ENCODE measurements at places on chromosomes 3 and 15. TPM values are rescaled to one million over a fixed set of nuclear protein-coding genes. Genes with fewer than 3 reads are reported as not detected.

DNA sequence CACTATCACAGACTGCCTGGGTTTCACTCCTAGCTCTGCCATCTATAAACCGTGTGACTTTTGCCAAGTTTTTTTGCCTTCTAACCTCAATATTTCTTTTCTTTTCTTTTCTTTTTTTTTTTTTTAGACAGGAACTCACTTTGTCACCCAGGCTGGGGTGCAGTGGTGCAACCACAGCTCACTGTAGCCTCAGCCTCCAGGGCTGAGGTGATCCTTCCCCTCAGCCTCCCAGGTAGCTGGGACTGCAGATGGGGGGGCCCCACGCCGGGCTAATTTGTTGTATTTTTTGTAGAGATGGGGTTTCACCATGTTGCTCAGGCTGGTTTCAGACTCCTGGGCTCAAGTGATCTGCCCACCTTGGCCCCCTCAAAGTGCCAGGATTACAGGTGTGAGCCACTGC is 3.2 kb upstream of the ADAM10 start:
- no peak for DNase-seq

GRCh38 chr3:175304404-175304803 is 445.3 kb downstream of the NAALADL2 start:
- DNase-seq = no peak

- peak; percentile 24 for DNase-seq
Observed at GRCh38 chr15:31867536-31868442, 162.5 kb upstream of the CHRNA7 start.

The GOLGA6L9 gene
- 0.51 TPM for total RNA-seq

The LYZL4 gene
- not detected for total RNA-seq

The ATP13A4 gene
- total RNA-seq = 0.13 TPM

The RASSF1 gene
- 12.6 TPM for total RNA-seq

The ISLR2 gene
- under 0.01 TPM for total RNA-seq
